ENCODE measurements at places on chromosomes 6 and 20.

DNA sequence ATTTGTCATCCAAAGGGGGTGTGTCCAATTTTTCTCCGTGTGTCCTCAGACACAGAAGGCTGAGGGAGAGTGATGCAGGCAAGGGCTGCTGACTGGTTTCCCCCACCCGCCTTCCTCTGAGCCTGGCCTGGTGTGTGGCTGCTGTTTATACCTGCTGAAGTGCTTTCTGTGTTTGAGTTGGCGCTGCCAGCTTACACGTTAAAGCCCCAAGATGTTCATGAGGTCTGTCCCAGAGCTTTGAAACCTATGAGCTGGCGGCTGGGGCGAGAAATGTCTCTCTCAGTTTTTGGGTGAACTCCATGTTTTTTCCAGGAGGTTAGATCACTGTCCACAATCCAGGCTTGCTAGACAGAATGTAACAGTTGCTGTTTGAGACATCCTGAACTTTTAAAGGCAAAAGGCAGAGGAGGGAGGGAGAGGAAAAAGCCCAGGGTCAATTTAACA, 69.0 kb upstream of the CCN2 start:
- no peak for DNase-seq
- no peaks in the 10 kb centered on the region for H3K36me3 ChIP-seq
- peaks cover 9% of the 10 kb centered on the region for H3K4me1 ChIP-seq
- no peak overlapping the region for H3K27ac ChIP-seq
- H3K4me3 ChIP-seq, result no peak overlapping the region
- H3K27me3 ChIP-seq, result no peaks in the 10 kb centered on the region

DNA sequence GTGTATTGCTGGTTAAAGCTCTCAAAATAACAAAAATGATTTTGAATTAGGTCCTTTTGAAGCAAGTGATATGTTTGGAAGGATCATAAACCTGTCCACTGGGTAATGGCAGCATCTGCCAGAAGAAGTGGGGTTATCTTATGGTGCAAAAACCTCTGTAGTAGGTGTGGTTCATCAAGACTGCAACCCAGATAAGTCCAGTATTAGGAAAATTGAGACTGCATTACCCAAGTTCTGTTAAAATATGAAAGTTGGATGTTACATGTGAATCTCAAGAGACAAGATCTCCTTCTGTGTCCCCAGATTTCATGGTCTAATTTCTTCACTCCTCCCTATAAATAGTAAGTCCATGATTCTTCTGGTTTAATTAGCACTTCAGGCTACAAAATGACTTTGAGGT, 59.4 kb downstream of the RPRD1B start:
- H3K4me1 ChIP-seq, result no peaks in the 10 kb centered on the region
- DNase-seq, result no peak
- peaks cover 3% of the 10 kb centered on the region for H3K36me3 ChIP-seq
- no peak overlapping the region for H3K27ac ChIP-seq
- no peak overlapping the region for H3K4me3 ChIP-seq

- DNase-seq, result no peak
- H3K27ac ChIP-seq, result no peak overlapping the region
- no peak overlapping the region for H3K4me3 ChIP-seq
These were observed 54.1 kb downstream of the ATXN1 start for GRCh38 chr6:16706911-16707783.

DNA sequence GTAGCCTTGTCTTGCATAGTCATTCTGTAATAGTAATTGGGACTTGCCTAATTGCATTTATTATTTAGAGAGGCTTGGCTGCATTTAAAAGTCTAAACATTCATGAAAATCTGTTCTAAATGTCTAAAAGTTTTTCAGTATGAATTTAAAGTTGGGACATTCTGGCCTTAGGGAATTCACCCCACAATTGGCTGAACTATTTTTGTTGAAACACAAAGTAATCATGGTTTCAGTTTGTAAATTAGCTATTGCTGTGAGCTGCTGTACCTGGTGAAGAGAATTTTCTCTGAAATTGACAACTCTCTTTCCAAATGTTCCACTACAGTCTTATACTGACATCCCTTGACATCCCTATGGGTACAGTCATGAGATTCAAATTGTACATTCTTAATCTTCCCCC, 253.0 kb downstream of the FARS2 start:
- no peak for DNase-seq
- no peaks in the 10 kb centered on the region for H3K27me3 ChIP-seq
- no peak overlapping the region for H3K4me3 ChIP-seq

- peaks cover 5% of the 10 kb centered on the region for H3K27me3 ChIP-seq
- H3K36me3 ChIP-seq, result no peaks in the 10 kb centered on the region
- H3K27ac ChIP-seq, result no peak overlapping the region
These were observed 6.9 kb downstream of the HLA-DPB1 start for GRCh38 chr6:33082702-33083101.

DNA sequence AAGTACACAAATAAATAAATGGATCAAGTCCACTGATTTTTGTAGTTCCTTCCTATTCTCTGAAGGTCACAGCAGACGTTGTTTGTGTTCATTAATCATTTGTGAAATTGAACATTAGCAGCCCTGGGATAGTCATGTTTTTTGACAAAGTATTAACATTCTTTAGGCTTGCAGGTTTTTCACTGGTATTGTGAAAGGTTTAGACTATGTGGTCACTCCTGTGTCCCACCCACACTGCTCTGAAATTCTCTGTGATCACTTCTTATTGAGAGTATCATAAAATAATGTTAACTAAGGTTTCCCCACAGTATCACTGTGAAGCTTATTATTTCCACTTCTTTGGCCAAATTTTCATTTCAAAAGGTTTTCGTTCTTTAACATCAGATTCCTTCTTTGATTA, 3.5 kb downstream of the FAM83B start:
- no peak overlapping the region for H3K4me3 ChIP-seq
- H3K27ac ChIP-seq, result no peak overlapping the region
- H3K36me3 ChIP-seq, result no peaks in the 10 kb centered on the region
- peaks cover 11% of the 10 kb centered on the region for H3K4me1 ChIP-seq

DNA sequence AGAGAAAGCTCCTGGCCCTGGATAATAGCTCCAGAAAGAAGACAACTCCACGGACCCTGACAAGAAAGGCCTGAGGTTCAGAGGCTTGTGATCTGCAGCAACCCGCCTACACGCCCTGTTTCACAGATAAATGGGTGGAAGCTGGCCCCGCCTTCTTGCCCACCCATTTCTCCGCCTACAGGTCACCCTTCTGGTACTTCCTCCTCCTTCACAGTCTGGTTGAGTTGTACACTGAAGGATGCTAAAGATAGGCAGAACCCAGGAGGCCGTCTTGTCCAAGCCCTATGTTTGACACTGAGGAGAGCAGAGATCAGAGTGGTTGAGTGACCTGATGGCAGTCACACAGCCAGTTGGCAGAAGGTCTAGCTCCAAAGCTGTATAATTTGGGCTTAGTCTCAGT, 34.2 kb upstream of the MDGA1 start:
- no peaks in the 10 kb centered on the region for H3K27me3 ChIP-seq
- no peak overlapping the region for H3K27ac ChIP-seq
- no peaks in the 10 kb centered on the region for H3K4me1 ChIP-seq
- DNase-seq, result no peak
- no peaks in the 10 kb centered on the region for H3K36me3 ChIP-seq

- no peak for DNase-seq
- no peaks in the 10 kb centered on the region for H3K36me3 ChIP-seq
- H3K27me3 ChIP-seq, result no peaks in the 10 kb centered on the region
- no peak overlapping the region for H3K27ac ChIP-seq
These were observed 382.9 kb upstream of the IRAK1BP1 start for GRCh38 chr6:78484198-78485064.

DNA sequence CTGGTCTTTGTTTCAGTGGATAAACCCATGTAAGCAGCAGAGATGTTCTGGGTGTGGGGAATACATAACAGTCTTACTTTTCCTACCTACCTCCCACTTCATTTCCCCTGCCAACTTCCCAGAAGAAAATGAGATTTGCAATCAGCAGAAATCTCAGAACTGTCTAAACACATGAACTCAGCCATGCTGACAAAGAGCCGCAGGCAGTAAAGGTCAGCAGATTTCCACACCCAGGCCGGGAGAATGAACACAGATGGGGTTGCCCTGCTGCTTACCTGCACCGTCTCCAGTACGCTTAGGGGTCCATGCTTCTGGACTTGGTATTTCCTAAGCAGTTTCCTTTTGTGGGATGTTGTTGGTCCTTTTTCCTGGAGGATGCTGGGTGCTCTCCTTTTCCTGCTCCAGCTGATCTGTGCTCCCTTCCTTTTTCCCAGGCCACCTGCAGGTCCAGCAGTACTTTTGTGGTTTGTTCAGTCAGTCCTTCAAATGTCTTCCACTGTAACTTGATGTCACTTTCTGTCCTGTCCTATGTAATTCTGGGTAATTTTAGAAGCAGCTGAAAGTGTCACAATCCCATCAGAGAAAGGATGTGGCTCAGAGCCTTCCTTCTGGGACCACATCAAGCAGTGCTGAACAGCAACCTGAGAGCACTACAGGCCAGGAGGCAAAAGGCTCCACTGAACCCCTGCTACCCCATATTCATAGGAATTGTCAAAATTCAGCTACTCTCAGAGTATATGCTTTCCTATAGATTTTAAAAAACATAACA, 129.0 kb downstream of the CEP57L1 start:
- H3K27me3 ChIP-seq, result no peaks in the 10 kb centered on the region
- no peaks in the 10 kb centered on the region for H3K36me3 ChIP-seq
- H3K4me1 ChIP-seq, result no peaks in the 10 kb centered on the region

GRCh38 chr6:155349129-155349528, 34.8 kb upstream of the TFB1M start:
- no peak overlapping the region for H3K27ac ChIP-seq
- H3K4me3 ChIP-seq, result no peak overlapping the region
- H3K36me3 ChIP-seq, result no peaks in the 10 kb centered on the region
- H3K4me1 ChIP-seq, result no peaks in the 10 kb centered on the region

DNA sequence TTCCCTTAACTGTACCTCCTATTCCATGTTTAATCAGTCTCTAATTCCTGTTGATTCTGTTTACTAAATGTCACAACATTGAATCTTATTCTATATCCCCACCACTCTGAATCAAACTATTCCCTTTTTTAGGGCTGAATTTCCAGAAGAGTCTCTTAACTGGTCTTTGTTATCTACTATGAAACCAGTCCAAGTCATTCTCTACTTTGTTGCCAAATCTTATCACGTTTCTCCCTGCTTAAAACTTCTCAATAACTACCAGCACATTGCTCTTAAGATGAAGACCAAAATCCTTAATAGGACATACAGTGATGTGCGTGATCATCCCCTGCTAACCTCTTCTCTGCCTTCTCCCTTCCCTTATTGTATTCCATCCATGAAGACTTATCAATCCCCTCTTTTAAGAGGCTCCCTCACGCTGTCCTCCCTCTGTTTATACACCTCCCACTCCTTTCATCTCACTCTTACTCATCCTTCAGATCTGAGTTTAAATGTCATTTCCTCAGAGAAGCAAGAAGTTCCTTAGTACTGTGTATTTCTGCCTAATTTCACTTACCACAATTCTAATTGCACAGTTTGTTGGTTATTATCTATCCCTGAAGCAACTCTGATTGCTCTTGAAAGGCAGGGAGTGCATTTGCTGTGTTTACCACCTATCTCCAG, 143.0 kb upstream of the AHI1 start:
- H3K36me3 ChIP-seq, result no peaks in the 10 kb centered on the region
- H3K4me1 ChIP-seq, result no peaks in the 10 kb centered on the region
- no peaks in the 10 kb centered on the region for H3K27me3 ChIP-seq
- no peak overlapping the region for H3K4me3 ChIP-seq
- DNase-seq, result no peak
- H3K27ac ChIP-seq, result no peak overlapping the region

GRCh38 chr6:72446430-72446829, 175.4 kb upstream of the KCNQ5 start:
- H3K27ac ChIP-seq, result no peak overlapping the region
- H3K4me3 ChIP-seq, result no peak overlapping the region
- no peaks in the 10 kb centered on the region for H3K27me3 ChIP-seq
- peak; percentile 4 for DNase-seq
- peaks cover 15% of the 10 kb centered on the region for H3K4me1 ChIP-seq
- no peaks in the 10 kb centered on the region for H3K36me3 ChIP-seq

- H3K36me3 ChIP-seq, result no peaks in the 10 kb centered on the region
- DNase-seq, result no peak
- H3K27me3 ChIP-seq, result no peaks in the 10 kb centered on the region
- no peak overlapping the region for H3K4me3 ChIP-seq
These were observed 236.4 kb upstream of the PRDM1 start for GRCh38 chr6:105849746-105850145.

- peaks cover 54% of the 10 kb centered on the region for H3K27me3 ChIP-seq
- H3K36me3 ChIP-seq, result no peaks in the 10 kb centered on the region
- peak overlapping the region; percentile 75 for H3K4me3 ChIP-seq
- H3K27ac ChIP-seq, result no peak overlapping the region
These were observed 524 bp upstream of the NOL4L start for GRCh38 chr20:32585586-32586127.
